ENCODE measurements at places on chromosomes 3 and 15.
A peak's percentile ranks its signal among the peaks of the same experiment; 100 is the strongest.

DNA sequence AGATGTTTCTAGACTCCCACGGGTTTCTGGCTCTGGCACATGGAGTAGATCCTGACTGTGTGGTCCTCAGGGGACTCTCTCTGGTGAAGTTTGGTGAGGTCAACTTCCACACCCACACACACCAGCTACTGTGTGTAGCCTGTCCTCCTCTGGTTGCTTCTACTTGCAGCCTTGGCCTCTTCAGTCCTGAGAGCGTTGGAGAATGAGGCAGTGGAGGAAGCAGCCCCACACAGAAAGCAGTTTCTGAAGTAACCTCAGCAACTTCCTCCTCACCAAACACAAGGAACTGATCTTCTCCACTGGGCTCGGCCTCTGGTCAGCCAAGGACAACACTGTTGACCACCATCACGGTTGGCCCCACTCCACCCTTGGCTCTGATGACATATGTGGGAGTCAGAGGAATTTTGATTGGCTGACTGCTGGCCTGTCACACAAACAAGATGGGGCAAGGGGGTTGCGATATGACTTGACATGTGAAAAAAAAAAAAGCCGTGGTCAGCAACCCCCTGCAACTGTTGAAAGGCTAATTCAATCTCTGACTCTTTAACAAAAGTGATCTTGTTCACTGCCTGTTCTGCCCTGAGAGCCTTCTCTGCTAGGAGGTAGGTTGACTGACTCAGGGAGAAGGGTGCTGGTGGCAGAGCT, 19.6 kb downstream of the CD86 start:
- no peak for DNase-seq

DNA sequence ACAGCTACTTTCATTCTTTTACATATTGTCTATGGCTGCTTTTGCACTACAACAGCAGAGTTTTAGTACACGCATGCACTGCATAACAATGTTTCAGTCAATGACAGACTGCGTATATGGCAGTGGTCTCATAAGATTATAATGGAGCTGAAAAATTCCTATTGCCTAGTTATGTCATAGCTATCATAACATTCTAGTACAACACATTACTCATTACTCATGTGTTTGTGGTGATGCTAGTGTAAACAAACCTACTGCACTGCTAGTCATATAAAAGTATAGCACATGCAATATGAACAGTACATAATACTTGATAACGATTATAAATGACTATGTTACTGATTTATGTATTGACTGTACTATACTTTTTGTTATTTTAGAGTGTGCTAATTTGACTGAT, 47.9 kb downstream of the QTRT2 start:
- DNase-seq, result no peak

DNA sequence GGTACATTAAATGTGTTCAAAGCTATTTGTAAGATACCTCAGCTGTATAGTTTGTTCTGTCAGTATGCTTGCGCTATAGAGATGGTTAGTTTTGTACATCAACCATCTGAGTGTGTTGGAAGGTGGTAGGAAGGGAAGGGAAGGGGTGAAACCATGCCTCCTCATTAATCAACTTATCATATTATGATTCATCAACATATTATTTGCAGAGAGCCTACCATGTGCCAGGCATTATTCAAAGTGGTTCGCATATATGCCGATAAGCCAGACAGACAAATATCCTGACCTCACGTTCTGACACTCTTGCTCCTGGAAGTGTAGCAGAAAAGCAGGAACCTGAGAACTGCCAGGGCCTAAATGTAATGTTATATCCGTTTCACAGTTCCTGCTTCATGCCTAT, 248.1 kb upstream of the NR2E3 start:
- DNase-seq, result no peak

DNA sequence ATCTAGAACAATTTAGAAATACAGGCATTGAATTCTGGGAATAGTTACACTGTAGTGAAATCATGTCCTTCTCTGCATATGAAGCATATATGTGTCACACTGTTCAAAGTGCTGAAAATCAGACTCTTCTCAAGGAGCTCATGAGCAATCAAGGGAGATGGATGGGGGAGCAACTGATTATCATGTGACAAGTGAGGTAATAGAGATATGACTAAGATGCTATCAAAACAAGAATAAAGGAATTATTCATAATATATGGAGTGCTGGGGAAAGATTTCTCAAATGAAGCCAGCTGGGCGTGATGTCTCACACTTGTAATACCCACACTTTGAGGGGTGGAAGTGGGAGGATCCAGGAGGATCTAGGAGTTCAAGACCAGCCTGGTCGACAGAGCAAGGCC, 74.9 kb upstream of the CHRNB4 start:
- no peak for DNase-seq

DNA sequence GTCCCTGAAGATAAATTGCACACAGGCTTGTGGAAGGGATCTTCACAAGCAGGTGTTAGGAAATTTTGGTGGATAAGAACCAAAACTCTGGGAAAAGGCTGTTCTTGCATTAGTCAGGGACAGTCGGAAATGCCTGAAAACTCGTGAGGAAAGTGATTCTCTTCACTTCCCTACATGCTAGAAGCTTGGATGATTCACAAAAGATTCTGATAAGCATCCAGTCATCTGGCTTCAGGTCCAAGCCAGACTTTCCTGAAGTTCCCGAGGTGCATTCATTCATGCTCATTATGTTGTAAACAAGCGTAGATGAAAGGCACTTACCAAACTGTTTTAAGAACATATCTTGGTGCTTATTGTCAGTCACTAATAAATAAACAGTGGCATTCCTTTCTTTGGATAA, 1028.7 kb downstream of the NTRK3 start:
- no peak for DNase-seq

DNA sequence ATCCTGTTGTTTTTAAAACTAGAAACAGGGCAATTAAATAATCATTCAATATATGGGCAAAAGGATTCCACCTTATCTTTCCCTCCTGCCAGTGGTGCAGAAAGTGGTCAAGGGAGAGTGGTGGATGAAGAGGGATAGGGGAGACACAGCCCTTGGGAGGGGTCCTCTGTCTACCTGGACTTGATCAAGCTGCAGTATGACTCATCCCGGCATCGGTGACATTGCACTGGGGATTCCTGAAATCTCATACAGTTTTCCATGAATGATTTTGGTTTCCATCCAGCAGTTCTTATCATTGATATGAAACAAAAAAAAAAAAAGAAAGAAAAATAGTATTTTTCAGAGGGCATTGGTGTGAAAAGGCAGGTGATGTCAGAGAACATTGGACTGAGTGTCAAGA, 62.9 kb downstream of the CMTM8 start:
- no peak for DNase-seq

- DNase-seq, result no peak
Measured at GRCh38 chr3:23275061-23275460, 71.9 kb downstream of the UBE2E2 start.

GRCh38 chr3:15601399-15602145, at the start of the genes BTD and HACL1:
TSS of gene BTD (plus strand) at chr3:15601745. CDS start at chr3:15635440, 33,695 bp downstream.
TSS of gene HACL1 (minus strand) at chr3:15601569. CDS start at chr3:15601463, 106 bp downstream.
- DNase-seq, result peak; percentile 94

DNA sequence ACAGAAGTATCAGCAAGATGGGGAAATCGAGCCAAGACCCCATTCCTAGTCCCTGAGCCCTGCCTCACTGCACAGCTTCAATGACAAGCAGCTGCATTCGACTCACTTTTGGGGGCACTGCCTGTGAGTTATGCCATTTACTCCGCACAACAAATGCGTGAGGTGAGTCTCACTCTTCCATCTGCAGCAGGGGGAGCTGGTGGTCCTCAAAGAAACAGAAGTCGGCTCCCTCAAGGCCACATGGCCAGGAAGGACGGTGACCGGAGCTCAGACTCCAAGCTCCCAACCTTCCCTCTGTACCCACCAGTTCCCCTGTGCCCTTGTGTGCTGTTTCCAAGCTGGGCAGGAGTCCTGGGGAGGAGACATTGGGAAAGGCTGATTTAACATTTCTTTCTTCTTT, 127.7 kb upstream of the IQSEC1 start:
- DNase-seq, result no peak

GRCh38 chr3:144055604-144056003, 84.0 kb downstream of the DIPK2A start:
- DNase-seq, result peak; percentile 31

- no peak for DNase-seq
Measured at GRCh38 chr15:67175643-67176071, 78.8 kb downstream of the AAGAB start.

- DNase-seq, result no peak
Measured at GRCh38 chr3:128550471-128551126, 57.6 kb upstream of the GATA2 start.

DNA sequence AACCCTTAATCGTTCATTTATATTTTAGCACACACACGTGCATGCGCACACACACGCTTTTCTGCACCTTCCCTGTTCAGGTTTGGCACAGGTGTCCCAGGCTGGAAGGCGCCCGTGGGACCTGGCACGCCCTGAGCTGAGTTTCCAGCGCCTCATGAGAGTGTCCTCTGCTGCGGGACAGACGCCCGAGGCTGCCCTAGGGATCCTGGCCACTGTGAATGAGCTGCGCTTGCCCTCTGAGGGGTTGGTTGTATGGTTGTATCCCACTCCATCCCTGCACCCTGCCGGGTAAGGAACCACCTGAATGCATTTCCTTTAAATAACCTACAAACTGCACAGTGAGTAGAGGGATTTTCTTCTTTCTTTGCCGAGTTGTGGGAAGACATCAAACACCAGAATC, 12.2 kb upstream of the MEX3B start:
- DNase-seq, result no peak

DNA sequence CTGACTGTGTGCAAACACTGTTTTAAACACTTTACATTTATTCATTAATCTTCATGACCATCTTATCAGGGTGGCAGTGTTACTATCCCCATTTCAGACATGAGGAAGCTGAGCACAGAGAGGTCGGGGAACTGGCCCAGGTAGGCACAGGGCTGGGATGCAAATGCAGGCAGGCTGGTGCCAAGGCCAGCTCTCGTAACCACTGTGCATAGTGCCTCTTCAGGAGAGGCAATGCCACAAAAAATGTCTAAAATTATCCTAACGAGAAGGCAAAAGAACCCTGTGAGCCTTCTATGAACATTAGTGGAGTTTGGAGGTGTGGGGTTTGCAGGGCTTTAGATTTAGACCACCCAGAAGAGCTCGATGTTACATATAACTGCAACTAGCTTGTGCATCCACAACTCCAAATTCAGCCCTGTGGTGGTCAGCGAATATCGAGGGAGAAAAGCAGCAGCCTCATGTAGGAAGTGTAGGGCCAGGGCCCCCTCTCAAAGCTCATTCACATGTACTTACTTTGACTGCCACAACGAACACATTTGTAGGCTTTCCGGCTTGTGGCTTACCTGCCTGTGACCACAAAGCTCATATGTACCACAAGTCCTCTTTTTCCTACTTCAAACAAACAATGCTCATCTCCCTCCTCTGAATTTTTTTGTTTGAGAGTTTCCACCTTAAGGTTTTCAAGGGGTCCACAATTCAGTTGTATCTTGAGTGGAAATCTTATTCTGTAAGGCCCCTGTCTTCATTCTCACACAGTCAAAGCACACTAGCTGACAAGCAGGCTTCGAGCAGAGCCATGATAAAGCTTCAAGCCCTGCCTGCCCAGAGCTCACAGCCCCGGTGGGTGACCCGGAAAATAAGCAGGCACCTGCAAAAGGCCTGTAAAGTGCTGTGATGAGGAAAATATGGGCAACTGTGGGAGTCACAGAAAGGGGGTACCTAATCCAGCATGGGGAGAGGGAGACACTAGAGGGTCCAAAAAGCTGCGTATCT, 722.9 kb upstream of the CFAP20DC start:
- no peak for DNase-seq

DNA sequence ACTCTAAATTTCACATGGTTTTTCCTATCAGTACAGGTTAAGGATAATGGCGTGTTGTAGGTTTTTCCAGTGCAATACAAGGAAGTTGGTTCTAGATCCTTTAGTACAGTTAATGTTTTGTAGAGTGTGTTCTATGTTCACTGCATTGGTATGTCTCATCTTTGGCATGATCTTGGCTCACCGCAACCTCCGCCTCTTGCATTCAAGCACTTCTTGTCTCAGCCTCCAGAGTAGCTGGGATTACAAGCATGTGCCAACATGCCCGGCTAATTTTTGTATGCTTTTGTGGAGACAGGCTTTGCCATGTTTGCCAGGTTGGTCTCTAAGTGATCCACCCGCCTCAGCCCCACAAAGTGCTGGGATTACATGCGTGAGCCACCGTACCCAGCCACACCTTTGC, 30.4 kb downstream of the SNRPN start:
- DNase-seq, result no peak

- no peak for DNase-seq
Measured at GRCh38 chr3:49512781-49513355, 41.4 kb upstream of the BSN start.

GRCh38 chr3:184551103-184551502, 10.5 kb upstream of the EPHB3 start:
- no peak for DNase-seq

- DNase-seq, result no peak
Measured at GRCh38 chr15:87490666-87491065, 765.9 kb downstream of the NTRK3 start.

DNA sequence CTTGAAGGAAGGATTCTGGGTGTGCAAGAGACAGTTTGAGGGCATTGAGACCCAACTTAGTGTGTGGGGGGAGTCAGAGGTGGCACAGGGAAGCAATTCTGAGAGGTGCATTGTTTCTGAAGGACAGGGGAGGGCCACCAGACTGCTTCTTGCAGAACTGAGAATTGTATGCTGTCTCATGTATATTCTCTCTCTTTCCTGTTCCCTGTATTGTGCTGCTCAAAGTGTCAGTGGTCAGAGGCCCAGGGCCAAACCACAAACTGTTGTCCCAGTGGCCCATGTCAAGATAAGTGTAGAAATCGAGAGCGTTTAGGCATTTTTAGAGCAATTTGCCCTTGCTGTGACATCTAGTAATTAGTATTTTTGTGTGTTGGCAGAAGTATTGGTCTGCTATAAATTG, 567.1 kb downstream of the EDEM1 start:
- no peak for DNase-seq

DNA sequence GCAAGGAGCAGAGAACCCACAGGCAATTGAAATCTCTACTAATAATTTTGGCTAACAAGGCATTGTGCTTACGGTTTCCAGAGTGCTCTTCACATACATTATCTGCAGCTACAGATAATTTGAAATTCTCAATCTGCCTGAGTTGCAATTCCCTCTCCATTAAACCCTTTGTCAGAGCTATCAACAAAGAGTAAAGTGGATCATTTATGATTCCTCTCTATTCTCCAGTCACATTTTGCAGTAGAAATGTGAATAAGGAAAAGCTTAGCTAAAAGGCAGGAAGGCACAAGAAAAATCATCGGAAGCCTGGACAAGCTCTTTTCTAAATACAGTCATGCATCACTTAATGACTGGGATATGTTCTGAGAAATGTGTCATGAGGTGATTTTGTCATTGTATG, 49.6 kb downstream of the FAM98B start:
- DNase-seq, result no peak

- no peak for DNase-seq
Measured at GRCh38 chr3:52197499-52197841, 490 bp upstream of the ALAS1 start.

Measured in HTR-8/SVneo (cell line).